ENCODE measurements at places on chromosomes 13 and 19.

- no peak overlapping the region for H3K4me3 ChIP-seq
- H3K27me3 ChIP-seq = no peaks in the 10 kb centered on the region
- H3K36me3 ChIP-seq = no peaks in the 10 kb centered on the region
- no peaks in the 10 kb centered on the region for H3K4me1 ChIP-seq
- no peak for DNase-seq
These were observed 80.1 kb downstream of the C1QTNF9 start for GRCh38 chr13:24389506-24389905.

- no peak overlapping the region for H3K27ac ChIP-seq
- no peak overlapping the region for H3K4me3 ChIP-seq
- no peaks in the 10 kb centered on the region for H3K27me3 ChIP-seq
- H3K36me3 ChIP-seq = no peaks in the 10 kb centered on the region
These were observed 69.9 kb downstream of the SLAIN1 start for GRCh38 chr13:77767413-77767812.

GRCh38 chr19:6925386-6925785 lies 38.0 kb downstream of the ADGRE1 start:
- H3K36me3 ChIP-seq = no peaks in the 10 kb centered on the region
- H3K4me1 ChIP-seq = no peaks in the 10 kb centered on the region
- no peak for DNase-seq
- no peak overlapping the region for H3K4me3 ChIP-seq
- peaks cover 5% of the 10 kb centered on the region for H3K27me3 ChIP-seq

DNA sequence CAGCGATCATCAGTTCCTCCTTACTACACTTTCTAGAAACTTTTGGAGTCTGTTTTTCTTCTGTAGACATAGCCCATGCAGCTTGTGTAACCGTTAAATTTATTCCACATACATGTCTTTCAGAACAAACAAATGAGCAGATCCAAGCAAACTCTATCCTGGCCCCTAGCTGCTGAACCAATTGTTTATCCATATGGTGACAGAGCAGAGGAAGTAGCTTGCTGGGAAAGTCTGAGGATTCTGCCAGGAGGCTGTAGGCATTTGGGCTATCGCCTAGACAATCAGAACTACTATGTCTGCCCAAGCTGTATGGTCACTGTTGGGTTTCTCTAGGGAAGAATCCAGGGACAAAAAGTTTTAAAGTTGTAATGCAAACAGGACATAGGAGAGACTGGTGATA lies 343.7 kb downstream of the SPRY2 start:
- H3K27ac ChIP-seq = no peak overlapping the region
- H3K4me1 ChIP-seq = no peaks in the 10 kb centered on the region

GRCh38 chr13:98885600-98885999 lies 92.3 kb downstream of the DOCK9 start:
- H3K27ac ChIP-seq = no peak overlapping the region
- H3K36me3 ChIP-seq = peaks cover 79% of the 10 kb centered on the region
- peaks cover 18% of the 10 kb centered on the region for H3K4me1 ChIP-seq
- no peak for DNase-seq
- H3K27me3 ChIP-seq = no peaks in the 10 kb centered on the region

- no peaks in the 10 kb centered on the region for H3K27me3 ChIP-seq
- peak; percentile 64 for DNase-seq
- H3K36me3 ChIP-seq = no peaks in the 10 kb centered on the region
- peaks cover 67% of the 10 kb centered on the region for H3K4me1 ChIP-seq
- H3K27ac ChIP-seq = peak overlapping the region; percentile 34
- no peak overlapping the region for H3K4me3 ChIP-seq
These were observed 100.2 kb downstream of the ENOX1 start for GRCh38 chr13:43686557-43686956.

DNA sequence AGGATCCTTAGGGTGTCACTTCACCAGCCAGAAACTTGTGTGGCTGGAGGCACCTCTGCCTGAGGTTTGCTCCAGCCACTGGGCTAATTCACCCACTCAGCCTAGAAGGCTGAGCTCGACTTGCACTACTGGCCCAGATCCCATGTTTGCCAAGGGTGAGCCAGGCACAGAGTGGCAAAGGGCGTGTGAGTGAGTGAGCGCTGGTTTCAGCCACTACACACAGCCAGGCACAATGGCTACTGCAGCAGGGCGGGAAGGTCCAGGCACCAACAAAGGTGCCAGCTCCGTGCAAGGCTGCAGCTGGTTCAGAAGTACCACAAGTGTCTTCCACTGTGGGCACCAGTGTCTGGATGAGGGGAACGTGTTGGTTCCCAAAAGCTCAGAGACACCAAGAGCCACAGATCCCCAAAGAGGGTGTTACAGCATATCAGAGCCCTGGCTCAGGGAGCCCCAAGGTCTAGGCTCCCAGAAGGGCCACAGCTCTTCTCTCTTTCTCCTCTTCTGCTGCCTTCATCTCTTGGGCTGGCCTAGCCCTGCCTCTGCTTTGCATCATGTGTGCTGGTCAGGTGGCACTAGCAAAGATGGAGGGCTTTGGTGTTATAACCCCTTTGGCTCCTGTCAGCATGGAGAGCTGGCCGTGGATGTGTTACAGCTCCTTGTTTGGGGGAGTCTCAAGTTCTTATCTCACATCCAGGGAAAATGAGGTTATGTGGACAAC lies 736.3 kb upstream of the KLHL1 start:
- H3K27ac ChIP-seq = no peak overlapping the region
- DNase-seq = no peak
- no peaks in the 10 kb centered on the region for H3K4me1 ChIP-seq
- H3K4me3 ChIP-seq = no peak overlapping the region
- H3K27me3 ChIP-seq = no peaks in the 10 kb centered on the region

DNA sequence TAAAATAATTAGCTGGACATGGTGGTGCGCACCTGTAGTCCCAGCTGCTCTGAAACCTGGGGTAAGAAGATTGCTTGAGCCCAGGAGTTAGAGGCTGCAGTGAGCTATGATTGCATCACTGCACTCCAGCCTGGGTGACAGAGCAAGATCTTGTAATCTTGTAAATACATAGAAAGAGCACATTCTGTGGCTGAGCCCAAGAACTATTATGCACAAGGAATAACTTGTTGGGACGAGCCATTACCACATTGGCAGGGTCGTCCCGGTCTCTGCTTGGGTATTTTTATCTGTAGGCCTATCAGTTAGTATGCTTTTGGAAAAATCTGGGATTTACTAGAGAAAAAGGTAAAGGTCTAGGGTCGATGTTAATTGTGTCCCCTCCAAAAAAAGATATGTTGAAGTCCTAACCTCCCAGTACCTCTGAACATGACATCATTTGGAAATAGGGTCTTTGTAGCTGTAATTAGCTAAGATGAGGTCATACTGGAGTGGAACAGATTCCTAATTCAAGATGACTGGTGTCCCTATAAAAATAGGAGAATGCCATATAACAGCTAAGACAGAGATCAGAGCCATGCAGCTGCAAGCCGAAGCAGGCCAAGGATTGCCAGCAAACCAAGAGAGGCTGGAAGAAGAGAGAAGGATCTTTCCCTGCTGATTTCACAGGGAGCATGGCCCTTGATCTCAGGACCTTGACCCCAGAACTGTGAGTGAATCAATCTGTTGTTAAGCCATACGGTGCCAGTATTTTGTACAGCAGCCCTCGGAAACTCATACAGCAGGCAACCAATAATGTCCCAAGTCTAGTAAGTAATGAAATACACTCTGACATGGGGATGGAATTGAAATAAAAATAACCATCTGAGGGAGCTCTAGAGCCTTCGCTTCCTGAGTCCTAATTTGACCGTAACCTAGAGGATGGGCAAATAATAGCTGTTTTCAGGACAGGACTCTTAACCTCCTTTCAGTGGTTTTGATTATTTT lies 77.0 kb downstream of the TM9SF2 start:
- H3K27me3 ChIP-seq = peaks cover 17% of the 10 kb centered on the region
- H3K27ac ChIP-seq = no peak overlapping the region
- H3K4me1 ChIP-seq = no peaks in the 10 kb centered on the region
- no peak for DNase-seq
- no peaks in the 10 kb centered on the region for H3K36me3 ChIP-seq

- peaks cover 6% of the 10 kb centered on the region for H3K27me3 ChIP-seq
- H3K4me1 ChIP-seq = no peaks in the 10 kb centered on the region
- H3K27ac ChIP-seq = no peak overlapping the region
- no peak for DNase-seq
- H3K36me3 ChIP-seq = no peaks in the 10 kb centered on the region
- H3K4me3 ChIP-seq = no peak overlapping the region
These were observed 19.7 kb downstream of the ZFR2 start for GRCh38 chr19:3849092-3849491.

GRCh38 chr13:20779405-20779804 lies 5.6 kb upstream of the EEF1AKMT1 start:
- no peaks in the 10 kb centered on the region for H3K27me3 ChIP-seq
- no peak overlapping the region for H3K4me3 ChIP-seq
- no peak for DNase-seq
- no peak overlapping the region for H3K27ac ChIP-seq
- H3K36me3 ChIP-seq = peaks cover 28% of the 10 kb centered on the region

GRCh38 chr19:556611-557382 lies 12.9 kb downstream of the GZMM start:
- DNase-seq = no peak
- no peaks in the 10 kb centered on the region for H3K36me3 ChIP-seq
- H3K27ac ChIP-seq = peak overlapping the region; percentile 80
- peaks cover 34% of the 10 kb centered on the region for H3K4me1 ChIP-seq
- H3K27me3 ChIP-seq = no peaks in the 10 kb centered on the region

- DNase-seq = no peak
- no peaks in the 10 kb centered on the region for H3K36me3 ChIP-seq
- peaks cover 96% of the 10 kb centered on the region for H3K27me3 ChIP-seq
- no peaks in the 10 kb centered on the region for H3K4me1 ChIP-seq
- H3K4me3 ChIP-seq = no peak overlapping the region
- no peak overlapping the region for H3K27ac ChIP-seq
These were observed 6.8 kb downstream of the SLC8A2 start for GRCh38 chr19:47464675-47465419.

DNA sequence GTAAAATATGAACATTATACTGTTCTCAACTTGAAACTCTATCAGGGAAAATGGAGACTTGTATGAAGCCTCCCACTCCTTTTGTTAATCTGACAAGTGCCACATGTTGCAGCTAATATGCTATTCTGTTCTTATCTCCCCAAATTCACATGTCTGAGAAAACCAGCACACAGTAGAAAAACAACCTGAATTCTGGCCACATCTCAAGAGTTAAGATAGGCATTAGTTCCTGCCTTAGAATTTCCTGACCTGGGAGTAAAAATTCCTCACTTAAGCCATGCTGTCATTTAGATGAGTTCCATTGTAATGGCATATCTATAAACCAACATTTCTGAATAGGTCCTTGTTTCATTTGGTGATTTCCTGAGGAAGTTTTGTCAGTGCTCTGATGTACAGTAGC lies 1098.5 kb downstream of the EFNB2 start:
- H3K4me1 ChIP-seq = no peaks in the 10 kb centered on the region
- no peaks in the 10 kb centered on the region for H3K36me3 ChIP-seq
- DNase-seq = no peak
- H3K4me3 ChIP-seq = no peak overlapping the region
- H3K27me3 ChIP-seq = no peaks in the 10 kb centered on the region
- no peak overlapping the region for H3K27ac ChIP-seq

DNA sequence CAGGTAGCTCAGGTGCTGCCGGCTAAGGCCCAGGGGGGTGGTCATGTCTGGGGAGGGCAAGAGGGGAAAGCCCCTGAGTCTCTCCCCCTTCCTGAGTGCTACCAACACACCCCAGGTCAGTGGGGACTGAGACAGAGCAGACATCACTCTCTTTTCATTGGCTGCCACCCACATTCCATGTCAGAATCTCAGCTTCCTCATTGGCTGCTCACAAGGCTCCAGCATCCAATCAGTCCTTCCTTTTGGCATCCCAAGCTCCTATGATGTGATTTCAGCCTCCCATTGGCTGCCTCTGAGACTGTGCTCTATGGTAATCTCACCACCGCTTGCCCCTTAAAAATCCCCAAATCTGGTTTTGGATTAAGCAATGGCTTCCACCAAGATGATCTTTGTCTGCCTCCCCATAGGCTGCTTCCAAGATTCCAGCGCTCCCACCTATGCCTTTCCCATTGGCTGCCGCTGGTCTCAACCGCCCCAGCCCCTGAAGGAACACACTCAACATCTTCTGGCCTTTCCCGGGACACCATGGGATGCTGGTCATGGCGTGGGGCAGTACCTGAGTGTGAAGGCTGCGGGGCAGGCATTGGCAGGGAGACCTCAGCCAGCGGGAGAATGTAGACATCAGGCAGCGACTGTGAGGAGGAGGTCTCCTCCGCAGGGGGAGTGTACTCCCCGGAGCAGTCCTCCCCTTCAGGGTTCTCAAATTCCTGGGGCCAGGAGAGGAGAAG lies 2.0 kb downstream of the LMTK3 start:
- H3K4me1 ChIP-seq = peaks cover 17% of the 10 kb centered on the region
- no peak overlapping the region for H3K4me3 ChIP-seq
- DNase-seq = no peak
- H3K36me3 ChIP-seq = no peaks in the 10 kb centered on the region
- peaks cover 52% of the 10 kb centered on the region for H3K27me3 ChIP-seq
- H3K27ac ChIP-seq = no peak overlapping the region

GRCh38 chr13:113945857-113946408 lies 27.9 kb downstream of the C13orf46 start:
- no peaks in the 10 kb centered on the region for H3K27me3 ChIP-seq
- no peak overlapping the region for H3K4me3 ChIP-seq
- H3K4me1 ChIP-seq = peaks cover 4% of the 10 kb centered on the region
- H3K36me3 ChIP-seq = no peaks in the 10 kb centered on the region
- H3K27ac ChIP-seq = no peak overlapping the region

GRCh38 chr13:100130092-100130491 lies 41.2 kb downstream of the PCCA start:
- no peaks in the 10 kb centered on the region for H3K27me3 ChIP-seq
- H3K4me3 ChIP-seq = no peak overlapping the region
- no peak for DNase-seq
- no peak overlapping the region for H3K27ac ChIP-seq
- peaks cover 15% of the 10 kb centered on the region for H3K4me1 ChIP-seq

DNA sequence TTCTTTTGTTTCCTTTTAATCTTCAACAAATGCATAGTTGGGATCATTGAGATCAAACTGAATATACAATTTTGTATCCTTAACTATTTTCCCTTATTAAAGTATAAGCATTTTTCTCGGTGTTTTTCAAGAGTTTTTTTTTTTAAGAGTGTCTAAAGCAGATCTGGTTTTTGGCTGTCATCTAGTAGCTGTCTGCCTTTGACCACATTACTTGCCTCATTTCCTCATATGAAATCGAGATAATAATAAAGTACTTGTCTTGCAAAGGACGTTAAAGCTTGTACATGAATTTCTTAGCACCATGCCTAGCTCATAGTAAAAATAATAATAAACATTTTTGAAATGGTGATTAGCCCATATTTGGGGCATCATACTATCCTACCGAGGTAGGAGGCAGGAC lies 121.2 kb downstream of the PDS5B start:
- peaks cover 56% of the 10 kb centered on the region for H3K36me3 ChIP-seq
- H3K4me1 ChIP-seq = no peaks in the 10 kb centered on the region
- H3K27me3 ChIP-seq = no peaks in the 10 kb centered on the region
- H3K4me3 ChIP-seq = no peak overlapping the region

GRCh38 chr13:34862311-34862710 lies 79.8 kb upstream of the NBEA start:
- no peak for DNase-seq
- H3K4me1 ChIP-seq = no peaks in the 10 kb centered on the region
- no peak overlapping the region for H3K4me3 ChIP-seq
- H3K27ac ChIP-seq = no peak overlapping the region

GRCh38 chr13:99500839-99501183 lies 461 bp upstream of the TM9SF2 start:
- H3K4me3 ChIP-seq = peak overlapping the region; percentile 95
- H3K36me3 ChIP-seq = no peaks in the 10 kb centered on the region
- H3K27ac ChIP-seq = peak overlapping the region; percentile 93
- H3K27me3 ChIP-seq = no peaks in the 10 kb centered on the region
- no peak for DNase-seq
